ENCODE measurements at places on chromosomes 13 and 19.
A peak's percentile ranks its signal among the peaks of the same experiment; 100 is the strongest.

DNA sequence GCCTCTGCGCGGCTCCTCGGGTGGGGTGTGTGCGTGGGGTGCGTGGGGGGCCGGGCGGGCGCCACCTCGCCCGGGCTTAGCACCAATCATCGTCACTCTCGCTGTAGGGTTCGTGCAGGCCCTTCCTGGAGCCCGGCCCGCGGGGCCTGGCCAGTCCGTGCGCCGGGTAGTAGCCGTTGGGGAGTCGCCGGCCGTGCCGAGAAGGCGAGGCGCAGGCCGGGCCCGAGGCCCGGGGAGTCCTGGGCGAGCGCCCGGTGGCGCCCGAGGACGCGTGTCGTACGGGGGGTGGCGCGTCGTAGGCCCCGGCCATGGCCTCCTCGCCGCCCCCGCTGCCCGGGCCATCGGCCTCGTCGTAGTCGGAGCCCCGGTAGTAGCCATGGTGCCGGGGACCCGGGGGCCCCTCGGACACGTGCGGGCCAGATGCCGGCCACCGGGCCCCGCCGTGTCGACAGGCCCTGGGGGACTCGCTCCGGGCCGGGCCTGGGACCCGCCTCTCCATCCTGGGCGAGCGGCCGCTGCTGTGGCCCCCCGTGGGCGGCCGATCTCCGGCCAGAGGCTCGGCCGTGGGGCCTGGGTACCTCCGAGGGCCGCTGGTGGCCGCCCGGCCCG is 57.1 kb downstream of the IER2 start:
- peak; percentile 58 for DNase-seq

GRCh38 chr13:93726173-93726957 is 499.8 kb downstream of the GPC6 start:
- DNase-seq: no peak

DNA sequence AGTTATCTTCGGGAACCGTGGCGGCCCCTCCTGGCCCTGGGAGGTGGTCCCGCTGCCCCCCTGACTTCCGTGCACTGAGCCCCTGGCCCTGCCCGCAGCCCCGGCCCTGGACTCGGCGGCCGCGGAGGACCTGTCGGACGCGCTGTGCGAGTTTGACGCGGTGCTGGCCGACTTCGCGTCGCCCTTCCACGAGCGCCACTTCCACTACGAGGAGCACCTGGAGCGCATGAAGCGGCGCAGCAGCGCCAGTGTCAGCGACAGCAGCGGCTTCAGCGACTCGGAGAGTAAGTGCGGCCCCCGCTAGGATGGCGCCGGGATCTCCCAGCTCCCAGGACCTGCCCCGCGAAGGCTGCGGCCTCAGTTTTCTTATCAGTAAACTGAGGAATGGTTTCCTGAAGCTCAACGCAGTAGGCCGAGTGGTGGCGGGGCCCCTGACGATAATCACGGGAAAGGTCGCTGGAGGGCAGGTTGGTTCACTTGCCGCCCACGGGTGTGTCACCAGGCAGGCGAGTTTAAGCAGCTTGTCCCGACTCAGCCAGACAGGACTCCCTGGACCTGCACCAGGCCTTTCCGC is 924 bp downstream of the RGCC start:
- DNase-seq: peak; percentile 69

DNA sequence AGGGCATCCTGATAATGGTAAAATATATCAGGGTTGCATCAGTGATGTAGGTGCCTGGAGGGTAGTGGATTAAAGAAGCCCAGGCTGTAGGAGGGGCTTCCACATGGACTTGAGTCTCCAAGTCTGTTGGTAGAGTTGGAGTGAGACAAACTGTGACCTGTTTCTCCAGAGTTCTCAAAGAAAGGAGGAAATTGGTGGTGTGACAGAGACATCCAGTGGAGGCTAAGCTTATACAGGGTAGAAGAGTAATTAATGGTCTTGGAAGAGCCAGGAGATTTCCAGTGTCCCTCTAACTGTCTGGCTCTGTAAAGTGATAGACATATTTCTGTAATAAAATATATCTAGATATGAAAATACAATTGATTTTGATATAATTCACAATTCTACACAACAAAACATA is 61.1 kb downstream of the GPC5 start:
- DNase-seq: no peak

DNA sequence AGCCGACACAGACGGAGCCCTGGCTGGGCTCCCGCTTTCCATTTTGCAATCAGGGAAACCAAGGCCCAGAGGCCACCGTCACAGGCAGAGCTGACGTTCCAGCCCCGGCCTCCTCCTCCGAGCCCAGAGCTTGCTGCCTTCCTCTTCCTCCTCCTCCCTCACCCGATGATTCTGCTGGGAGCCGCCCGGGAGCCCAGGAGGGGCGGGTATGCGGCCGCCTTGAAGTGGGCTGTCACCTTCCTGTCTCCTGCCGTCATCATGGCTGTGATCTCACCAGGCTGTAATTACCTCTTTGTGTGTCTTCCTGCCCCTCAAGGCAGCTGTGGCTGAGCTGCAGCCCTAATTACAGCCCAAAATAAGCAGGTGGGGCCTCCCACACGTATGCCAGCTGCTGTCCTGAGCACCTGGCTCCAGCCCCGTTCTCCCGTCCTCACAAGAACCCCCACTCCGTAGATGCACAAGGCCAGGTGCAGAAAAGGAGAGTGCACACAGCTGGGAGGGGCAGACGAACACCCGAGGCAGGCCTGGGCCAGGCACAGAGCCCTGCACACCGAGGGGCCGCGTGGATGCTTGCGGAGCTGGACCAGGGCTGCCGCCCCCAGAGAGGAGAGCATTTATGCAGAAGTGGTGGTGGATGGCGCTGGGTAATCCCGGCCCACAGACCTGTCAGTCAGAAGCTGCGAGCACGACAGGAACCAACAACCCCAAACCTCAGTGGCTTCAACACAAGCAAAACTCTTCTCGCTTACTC is 4.0 kb downstream of the TPGS1 start:
- DNase-seq: peak; percentile 60

DNA sequence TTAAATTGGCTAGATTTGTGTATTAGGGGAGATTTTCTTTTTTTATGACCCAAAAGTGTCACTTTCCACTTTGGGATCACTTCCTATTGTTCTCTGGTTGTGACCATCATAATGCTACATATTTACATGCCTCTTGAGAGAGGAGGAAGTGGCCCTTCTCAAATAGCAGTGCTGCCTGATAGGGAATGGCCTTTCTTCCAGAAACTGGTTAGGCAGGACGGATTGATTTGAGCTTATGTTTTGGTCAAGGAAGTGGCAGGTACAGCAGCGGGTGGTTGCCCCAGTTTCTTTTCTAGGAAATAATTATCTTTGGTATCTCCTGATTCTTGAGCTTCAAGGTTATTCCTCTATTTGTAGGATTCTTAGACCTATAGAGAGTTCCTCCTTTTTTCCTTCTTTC is 21.9 kb upstream of the WTIP start:
- DNase-seq: no peak

GRCh38 chr13:49859560-49859959 is 67.1 kb upstream of the KPNA3 start:
- no peak for DNase-seq

DNA sequence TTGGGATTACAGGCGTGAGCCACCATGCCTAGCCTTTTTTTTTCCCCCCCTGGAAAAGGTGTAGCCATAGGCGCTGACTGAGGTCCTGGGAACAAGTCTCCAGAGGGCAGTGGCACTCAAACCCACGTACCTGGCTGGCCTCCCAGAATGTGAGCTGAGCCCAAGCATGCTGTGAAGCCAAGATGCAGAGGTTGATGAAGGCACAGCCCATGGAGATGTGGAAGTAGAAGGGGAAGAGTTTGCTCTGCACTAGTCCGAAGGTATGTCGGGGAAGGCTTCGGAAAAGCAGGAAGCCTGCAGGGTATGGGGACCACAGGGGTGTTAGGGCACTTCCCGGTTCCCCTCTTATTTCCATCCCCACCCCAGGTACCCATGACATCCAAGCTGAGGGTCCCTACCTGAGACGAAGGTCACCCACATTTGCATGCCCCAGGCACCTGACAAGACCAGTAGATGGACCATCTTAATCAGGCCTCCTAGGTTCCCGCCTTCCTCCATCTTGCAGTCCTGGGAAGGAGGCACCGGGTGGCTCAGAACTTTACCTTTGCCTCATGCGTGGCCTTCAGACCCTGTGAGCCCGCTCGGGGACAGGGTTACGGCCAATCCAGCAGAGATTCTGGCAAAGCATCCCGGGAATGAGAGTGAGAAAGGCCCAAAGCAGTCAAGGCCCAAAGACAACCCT is 805 bp downstream of the TMEM205 start:
- no peak for DNase-seq

- no peak for DNase-seq
Observed at GRCh38 chr13:100525453-100526317, 62.9 kb downstream of the GGACT start.

- no peak for DNase-seq
Observed at GRCh38 chr13:80547885-80548825, 207.2 kb upstream of the SPRY2 start.

DNA sequence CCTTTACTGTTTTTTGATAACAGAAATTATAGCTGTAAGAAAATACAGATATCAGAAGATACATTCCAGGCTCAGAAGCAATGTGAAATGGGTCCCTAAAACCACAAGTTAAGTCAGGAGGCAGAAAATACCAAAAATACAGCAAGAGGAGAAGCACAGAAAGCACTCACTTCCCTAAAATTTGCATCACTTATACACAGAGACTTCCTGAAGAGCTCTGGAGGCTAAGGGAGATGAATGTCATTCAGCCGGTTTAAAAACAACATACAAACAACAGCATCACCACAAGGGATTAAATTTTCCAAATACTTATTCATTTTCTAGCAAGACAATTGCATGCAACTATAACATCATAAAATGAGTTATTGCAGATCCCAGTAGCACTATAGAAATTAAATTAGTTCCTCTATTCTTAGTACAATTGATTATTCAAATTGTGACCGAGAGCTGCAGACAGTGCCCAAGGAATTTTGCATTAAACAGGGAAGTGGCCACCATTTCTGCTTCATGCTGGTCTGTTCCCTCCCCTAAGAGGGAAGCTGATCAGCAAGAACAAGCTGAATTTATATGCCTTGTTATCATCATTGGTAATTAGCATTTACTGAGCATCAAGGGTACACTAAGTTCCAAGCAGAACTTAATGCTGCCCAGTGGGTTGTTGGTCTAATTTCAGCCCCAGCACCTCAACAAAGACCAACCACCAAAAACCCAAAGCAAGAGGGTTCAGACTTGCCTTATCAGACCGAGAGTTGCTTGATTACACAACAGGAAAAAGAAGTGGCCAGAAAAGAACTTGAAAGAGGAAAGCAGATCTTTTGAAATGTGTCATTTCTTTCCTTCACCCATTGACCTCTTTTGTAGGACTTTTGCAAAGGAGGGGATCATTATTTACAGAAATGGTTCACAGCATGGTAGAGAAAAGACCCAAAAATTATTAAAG is 140.7 kb downstream of the KCTD12 start:
- DNase-seq: no peak

GRCh38 chr19:10505583-10506229 is 2.5 kb upstream of the KEAP1 start:
- peak; percentile 84 for DNase-seq

- DNase-seq: peak; percentile 72
Observed at GRCh38 chr19:21482863-21483276, 22.5 kb upstream of the ZNF429 start.

GRCh38 chr19:37719111-37719926 is at the start of gene ZNF607:
Gene ZNF607 (minus strand): TSS chr19:37719761. CDS start chr19:37711618, 8,143 bp downstream.
- peak; percentile 92 for DNase-seq

- DNase-seq: no peak
Observed at GRCh38 chr13:61880578-61881283, 465.1 kb upstream of the PCDH20 start.

DNA sequence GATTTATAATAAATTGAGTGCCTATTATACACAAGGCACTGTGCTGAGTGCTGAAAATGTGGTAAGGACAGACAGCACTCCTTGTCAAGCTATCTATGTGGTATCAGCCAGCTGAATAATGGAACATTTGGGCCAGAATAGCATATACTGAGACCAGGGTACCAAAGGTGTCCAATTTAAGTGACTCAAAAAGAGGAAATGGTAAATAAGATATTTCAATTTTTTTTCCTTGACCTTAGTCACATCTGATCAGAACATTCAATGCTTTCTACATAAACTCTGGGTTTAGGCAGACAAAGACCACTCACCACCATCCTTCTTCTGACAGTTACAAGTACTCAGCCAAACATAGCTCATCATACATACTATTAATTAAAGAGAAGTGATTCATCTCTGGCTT is 43.2 kb downstream of the RCBTB2 start:
- DNase-seq: no peak

DNA sequence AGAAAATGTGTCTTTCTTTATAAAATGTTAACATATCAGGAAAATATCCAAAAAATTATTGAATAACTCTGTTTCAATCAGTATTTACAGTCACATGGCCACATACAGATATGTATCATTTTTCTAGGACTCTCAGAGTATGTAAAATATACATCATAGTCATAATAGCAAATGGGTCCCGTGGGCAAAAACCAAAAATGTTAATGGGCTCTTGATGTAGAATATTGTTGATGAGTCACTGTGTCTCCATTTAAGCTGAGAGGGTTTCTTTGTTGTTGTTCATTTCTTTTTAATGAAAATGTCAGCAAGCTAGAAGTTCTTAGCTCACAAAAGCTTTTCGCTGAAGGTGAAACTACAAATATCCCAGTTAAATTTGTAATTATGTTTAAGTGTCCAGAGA is 1713.1 kb upstream of the PCDH20 start:
- no peak for DNase-seq

GRCh38 chr13:73740666-73741065 is 393.5 kb downstream of the KLF12 start:
- DNase-seq: no peak

DNA sequence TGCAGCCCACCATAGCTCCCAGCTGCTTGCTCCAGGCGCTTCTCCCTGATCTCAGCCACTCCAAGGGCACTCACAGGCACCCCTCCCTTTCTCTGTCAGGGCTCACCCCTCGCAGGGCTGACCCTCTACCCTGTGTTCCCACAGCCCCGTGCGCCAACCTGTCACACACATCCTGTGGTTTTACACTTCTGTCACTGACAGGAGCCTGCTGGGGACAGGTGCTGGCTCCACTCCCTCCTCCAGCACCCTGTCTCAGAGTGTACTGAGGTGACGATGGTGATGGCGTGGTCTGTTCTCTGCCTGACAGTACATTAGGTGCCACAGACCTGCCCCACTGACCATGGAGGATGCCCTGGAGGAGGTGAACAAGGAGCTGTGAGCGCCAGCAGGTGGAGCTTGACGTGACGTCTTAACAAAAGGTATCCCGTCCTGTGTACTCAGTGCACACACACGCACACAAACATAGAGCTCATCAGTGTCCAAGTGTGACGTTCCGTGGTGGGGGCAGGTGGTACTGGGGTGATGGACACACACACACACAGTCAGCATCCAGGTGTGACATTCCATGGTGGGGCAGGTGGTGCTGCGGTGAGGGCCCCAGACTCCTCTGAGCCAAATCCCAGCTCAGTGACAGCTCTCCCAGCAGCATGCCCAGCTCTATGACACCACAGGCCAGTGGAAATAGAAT is 20.9 kb downstream of the C19orf44 start:
- DNase-seq: no peak

DNA sequence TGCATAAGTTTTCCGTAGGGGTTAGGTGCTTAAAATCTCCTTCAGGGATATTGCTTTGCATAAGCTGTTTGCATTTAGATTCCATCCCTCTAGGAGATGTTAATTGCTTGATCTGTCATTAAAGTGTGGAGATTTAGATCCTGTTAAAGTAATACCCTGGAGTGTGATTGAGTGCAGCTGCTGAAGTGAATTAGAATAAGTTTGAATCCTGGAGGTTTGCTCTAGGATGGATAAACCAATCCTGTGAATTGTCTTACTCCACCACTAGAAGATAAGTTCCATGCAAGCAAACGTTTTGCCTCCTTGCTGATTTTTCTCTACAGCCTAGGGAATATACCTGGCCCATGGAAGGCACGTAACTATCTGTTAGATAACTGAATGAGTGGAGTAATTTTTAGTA is 1487.2 kb upstream of the PRR20A start:
- DNase-seq: no peak
